Adrenal gland (tissue), 19 donors: ENCODE measurements at places on chromosomes 7 and 10. TPM values are rescaled to one million over a fixed set of nuclear protein-coding genes. Genes with fewer than 3 reads are reported as not detected.

DNA sequence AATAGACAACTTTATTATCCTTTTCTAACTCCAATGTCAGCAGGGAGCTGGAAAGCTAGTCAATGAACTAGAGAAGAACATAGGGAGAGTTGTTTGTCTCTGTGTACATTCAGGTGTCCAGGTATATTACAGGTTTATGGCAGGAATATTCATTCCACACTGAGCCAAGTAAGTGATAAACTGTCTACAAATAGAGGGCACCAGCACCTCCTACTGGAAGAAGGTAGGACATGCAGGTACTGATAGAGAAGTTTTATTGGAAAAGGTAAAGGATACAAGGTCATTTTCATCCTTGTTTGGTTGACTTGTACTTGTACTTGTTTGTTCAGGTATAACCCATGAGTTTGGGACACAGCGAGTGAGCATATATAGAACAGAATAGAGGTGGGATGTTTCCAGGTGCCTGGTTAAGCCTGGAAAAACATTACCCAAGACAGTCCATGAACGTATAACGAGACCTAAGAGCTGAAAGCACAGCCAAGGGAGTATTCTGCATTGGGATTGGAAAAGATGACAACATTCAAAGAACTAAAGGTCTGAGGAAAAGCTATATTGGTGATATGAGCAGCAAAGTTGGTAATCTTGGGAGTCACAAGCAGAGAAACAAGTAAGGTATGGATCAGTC, 61.4 kb upstream of the PPP1R3C start:
- H3K27me3 ChIP-seq, result no peaks in the 10 kb centered on the region
- no peak overlapping the region for H3K4me3 ChIP-seq
- no peak overlapping the region for H3K27ac ChIP-seq
- H3K4me1 ChIP-seq, result no peaks in the 10 kb centered on the region
- no peaks in the 10 kb centered on the region for H3K36me3 ChIP-seq

- H3K27me3 ChIP-seq, result no peaks in the 10 kb centered on the region
- H3K36me3 ChIP-seq, result no peaks in the 10 kb centered on the region
- no peak overlapping the region for H3K4me3 ChIP-seq
Measured at GRCh38 chr7:45812946-45813345, 59.9 kb downstream of the CCDC201 start.

- H3K36me3 ChIP-seq, result no peaks in the 10 kb centered on the region
- no peak for DNase-seq
- no peaks in the 10 kb centered on the region for H3K4me1 ChIP-seq
- no peaks in the 10 kb centered on the region for H3K27me3 ChIP-seq
- H3K27ac ChIP-seq, result no peak overlapping the region
Measured at GRCh38 chr7:122618585-122619189, 80.2 kb downstream of the RNF133 start.

DNA sequence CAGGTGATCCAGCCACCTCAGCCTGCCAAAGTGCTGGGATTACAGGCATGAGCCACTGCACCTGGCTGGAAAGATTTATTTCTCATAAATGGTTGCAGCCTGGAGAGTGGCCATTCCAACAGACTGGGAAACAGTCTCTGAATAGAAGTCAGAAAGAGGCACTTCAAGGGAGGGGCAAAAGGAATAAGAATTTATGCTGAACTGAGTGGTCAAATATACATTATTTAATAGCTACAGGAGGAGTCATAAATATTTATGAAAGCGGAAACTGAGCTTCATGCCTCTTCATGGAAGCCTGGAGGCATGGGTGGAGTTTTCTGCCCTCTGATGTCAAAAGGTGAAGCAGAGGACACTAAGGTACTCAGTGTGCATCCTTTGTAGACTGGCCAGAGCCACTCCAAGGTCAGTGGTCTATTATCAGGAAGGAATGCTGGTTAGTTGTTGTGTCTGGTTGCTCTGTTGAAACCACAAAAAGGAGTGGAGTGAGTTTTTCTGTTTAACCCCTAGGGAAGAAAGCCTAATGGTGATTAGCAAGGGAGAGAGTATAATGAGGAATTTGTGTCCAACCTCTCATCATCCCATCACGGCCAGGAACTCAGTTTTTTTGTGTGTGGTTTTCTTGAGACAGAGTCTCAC, 9.3 kb upstream of the NRBF2 start:
- no peaks in the 10 kb centered on the region for H3K4me1 ChIP-seq
- DNase-seq, result no peak
- H3K36me3 ChIP-seq, result no peaks in the 10 kb centered on the region

DNA sequence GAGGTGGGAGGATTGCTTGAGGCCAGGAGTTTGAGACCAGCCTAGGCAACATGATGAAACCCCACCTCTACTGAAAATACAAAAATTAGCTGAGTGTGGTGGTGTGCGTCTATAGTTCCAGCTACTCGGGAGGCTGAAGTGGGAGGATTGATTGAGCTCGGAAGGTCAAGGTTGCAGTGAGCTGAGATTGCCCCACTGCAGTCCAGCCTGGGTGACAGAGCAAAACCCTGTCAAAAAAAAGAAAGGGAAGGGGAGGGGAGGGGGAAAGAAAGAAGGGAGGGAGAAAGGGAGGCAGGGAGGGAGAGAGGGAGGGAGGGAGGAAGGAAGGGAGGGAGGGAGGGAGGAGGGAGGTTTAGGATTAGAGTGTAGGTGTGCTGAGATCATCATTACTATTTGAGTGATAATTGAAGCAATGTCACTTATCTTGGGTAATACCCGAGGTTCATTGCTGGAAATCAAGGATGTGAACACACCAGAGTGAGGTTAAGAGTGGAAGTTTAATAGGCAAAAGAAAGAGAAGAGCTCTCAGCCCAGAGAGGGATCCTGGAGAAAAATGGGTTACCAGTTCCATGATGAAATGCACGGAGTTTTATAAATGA, 27.6 kb downstream of the VCL start:
- DNase-seq, result no peak
- H3K36me3 ChIP-seq, result no peaks in the 10 kb centered on the region
- no peak overlapping the region for H3K4me3 ChIP-seq
- H3K4me1 ChIP-seq, result peaks cover 44% of the 10 kb centered on the region
- no peak overlapping the region for H3K27ac ChIP-seq

GRCh38 chr7:151699928-151700319, 177.0 kb downstream of the PRKAG2 start:
- peaks cover 7% of the 10 kb centered on the region for H3K4me1 ChIP-seq
- no peak overlapping the region for H3K4me3 ChIP-seq
- DNase-seq, result no peak

- no peak overlapping the region for H3K27ac ChIP-seq
- H3K4me3 ChIP-seq, result no peak overlapping the region
- DNase-seq, result no peak
- no peaks in the 10 kb centered on the region for H3K4me1 ChIP-seq
- no peaks in the 10 kb centered on the region for H3K36me3 ChIP-seq
Measured at GRCh38 chr10:111785921-111786320, 397.6 kb downstream of the GPAM start.

DNA sequence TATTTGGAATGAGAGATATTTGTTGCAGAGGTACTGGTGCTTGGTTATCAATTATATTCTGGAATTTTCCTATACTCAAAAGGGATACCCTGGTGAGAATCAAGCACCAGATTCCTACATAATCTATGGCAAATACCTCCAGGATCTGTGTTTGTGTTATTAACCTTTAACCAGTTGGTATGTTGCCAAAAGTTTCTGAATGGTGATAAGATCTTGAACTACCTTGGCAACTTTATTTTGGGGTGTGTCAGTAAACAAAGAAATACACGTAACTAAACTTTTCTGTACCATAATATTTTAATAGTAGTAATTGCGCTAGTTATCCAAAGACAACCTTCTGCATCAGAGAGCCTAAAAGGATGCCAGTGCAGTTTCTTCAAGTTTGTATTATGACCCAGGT, 13.4 kb downstream of the SCIN start:
- no peaks in the 10 kb centered on the region for H3K4me1 ChIP-seq
- no peaks in the 10 kb centered on the region for H3K27me3 ChIP-seq
- DNase-seq, result no peak
- H3K4me3 ChIP-seq, result no peak overlapping the region
- H3K36me3 ChIP-seq, result no peaks in the 10 kb centered on the region
- H3K27ac ChIP-seq, result no peak overlapping the region

Gene RINT1
- 16.4 TPM for total RNA-seq

Gene GNG11
- total RNA-seq, result 23.6 TPM
